ENCODE measurements at places on chromosomes 7 and 10. TPM values are rescaled to one million over a fixed set of nuclear protein-coding genes. Genes with fewer than 3 reads are reported as not detected.

Gene DDIT4
- 281 TPM for total RNA-seq

Gene CAV2
- 58.3 TPM for total RNA-seq

Gene OR2A42
- not detected for total RNA-seq

Gene STEAP1
- 123 TPM for total RNA-seq

Gene TUBB8
- total RNA-seq: not detected

Gene TAC1
- 1.7 TPM for total RNA-seq

Gene SFRP5
- 0.10 TPM for total RNA-seq

Gene RELN
- 0.12 TPM for total RNA-seq

All from cardiac ventricle fibroblast (primary cell).